ENCODE measurements at places on chromosomes 2 and 18.
A peak's percentile ranks its signal among the peaks of the same experiment; 100 is the strongest.

GRCh38 chr2:6945821-6946220 is 28.6 kb downstream of the RNF144A start:
- no peak for DNase-seq

GRCh38 chr2:126901459-126901858 is 2.8 kb downstream of the TEX51 start:
- no peak for DNase-seq

GRCh38 chr2:86580560-86580959 is 17.3 kb upstream of the CHMP3 start:
- DNase-seq: no peak

GRCh38 chr18:35185771-35186170 is 55.1 kb upstream of the ZNF397 start:
- DNase-seq: no peak

DNA sequence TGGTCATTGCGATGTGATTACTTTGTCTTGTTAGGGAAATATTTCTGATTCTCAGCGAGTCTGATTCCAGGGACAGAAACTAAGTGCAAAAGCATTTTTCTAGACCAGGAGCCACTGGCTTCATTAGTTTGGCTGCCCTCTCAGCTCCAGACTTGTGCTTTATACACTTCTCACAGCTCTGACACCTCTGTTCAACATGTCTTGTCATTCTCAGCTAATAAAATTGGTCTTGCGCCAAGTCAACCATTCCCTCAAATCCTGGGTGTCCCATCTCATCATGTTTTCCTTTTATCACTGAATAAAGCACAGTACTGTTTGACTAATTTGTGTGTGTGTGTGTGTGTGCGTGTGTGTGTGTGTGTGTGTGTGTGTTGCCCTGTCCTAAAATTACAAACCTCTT is 215.5 kb upstream of the EPHA4 start:
- DNase-seq: no peak

- no peak for DNase-seq
Observed at GRCh38 chr2:156511803-156512202, 75.6 kb downstream of the GPD2 start.

GRCh38 chr2:22518641-22519040 is 866.3 kb upstream of the KLHL29 start:
- no peak for DNase-seq

DNA sequence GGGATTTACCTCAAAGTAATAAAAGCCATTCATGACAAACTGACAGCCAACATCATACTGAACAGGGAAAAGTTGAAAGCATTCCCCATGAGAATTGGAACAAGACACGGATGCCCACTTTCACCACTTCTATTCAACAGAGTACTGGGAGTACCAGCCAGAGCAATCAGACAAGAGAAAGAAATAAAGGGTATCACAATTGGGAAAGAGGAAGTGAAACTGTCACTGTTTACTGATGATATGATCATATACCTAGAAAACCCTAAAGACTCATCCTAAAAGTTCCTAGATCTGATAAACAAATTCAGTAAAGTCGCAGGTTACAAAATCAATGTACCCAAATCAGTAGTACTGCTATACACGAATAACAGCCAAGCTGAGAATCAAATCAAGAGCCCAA is 17.2 kb upstream of the ASB18 start:
- DNase-seq: no peak

DNA sequence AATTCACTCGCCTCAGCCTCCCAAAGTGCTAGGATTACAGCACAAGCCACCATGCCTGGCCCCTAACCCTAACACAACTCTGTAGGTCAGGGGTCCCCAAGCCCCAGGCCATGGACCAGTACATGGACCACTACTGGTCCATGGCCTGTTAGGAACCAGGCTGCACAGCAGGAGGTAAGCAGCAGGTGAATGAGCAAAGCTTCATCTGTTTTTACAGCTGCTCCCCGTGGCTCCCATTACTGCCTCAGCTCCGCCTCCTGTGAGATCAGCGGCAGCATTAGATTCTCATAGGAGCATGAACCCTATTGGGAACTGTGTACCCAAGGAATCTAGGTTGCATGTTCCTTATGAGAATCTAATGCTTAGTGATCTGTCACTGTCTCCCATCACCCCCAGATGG is 201.7 kb downstream of the NRP2 start:
- DNase-seq: no peak

- DNase-seq: peak; percentile 57
Observed at GRCh38 chr2:16900405-16901025, 234.9 kb upstream of the CYRIA start.

DNA sequence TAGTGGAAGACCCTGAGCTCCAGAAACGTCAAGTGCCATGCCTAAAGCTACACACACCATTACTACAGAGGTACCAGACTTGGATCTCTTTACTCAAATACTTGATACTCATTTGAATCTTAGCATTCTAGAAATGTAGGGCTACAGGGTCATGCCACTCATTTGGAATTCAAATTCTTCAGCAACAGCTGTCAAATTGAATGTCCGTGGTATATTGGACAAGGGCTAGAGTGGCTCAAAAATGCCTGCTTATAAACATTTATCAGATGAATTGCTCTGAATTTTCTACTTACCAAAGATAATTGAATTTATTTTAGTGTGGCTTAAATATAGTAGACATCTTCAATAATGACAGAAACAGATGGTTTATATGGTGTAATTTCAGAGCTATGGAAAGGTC is 669.7 kb downstream of the SLC4A3 start:
- DNase-seq: no peak

DNA sequence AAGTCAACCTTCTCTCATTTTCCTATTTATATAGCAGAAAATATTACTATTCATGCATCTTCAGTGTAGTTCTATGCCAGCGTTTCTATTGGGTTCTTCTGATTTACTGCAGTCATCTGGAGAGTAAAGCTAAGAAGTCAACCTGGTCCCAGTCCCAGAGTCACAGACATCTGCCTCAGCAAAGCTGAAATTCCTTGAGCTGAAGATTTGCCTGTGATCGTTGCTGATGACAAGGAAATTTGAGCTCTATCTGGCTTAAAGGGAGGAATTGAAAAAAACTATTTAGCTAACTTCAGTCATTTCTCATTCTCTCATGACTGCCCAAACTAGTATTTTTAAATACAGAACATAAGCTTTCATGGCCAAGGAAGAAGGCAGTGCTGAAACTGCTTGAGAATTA is 45.7 kb downstream of the RND3 start:
- DNase-seq: no peak

DNA sequence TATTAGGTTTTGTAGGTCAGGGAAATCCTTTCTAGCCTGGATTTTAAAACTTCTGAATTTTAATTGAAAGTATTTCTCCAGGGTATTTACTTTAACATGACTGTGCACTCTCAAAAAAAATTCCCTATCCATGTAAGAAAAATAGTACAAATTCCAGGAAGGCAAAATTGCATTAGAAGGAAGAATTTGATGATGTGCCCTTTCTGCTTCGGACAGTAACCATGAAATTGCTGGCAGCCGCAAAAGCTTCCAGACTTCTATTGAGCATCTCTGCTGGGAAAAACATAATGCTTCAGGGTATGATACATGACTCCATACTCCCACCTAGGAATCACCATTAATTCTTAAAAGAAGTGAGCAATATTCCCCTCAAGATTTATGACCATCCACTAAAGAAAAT is 17.2 kb upstream of the KLF7 start:
- no peak for DNase-seq
